Central memory CD8-positive, alpha-beta T cell (primary cell): ENCODE measurements at places on chromosomes 7 and 10.

- DNase-seq: no peak
- no peaks in the 10 kb centered on the region for H3K27me3 ChIP-seq
- H3K4me1 ChIP-seq: no peaks in the 10 kb centered on the region
- H3K4me3 ChIP-seq: no peak overlapping the region
- H3K27ac ChIP-seq: no peak overlapping the region
These were observed 266.0 kb downstream of the GRID1 start for GRCh38 chr10:86100581-86101061.

GRCh38 chr10:3785851-3786271 is 852 bp upstream of the KLF6 start:
- peak overlapping the region; percentile 100 for H3K27ac ChIP-seq
- H3K36me3 ChIP-seq: peaks cover 64% of the 10 kb centered on the region
- peaks cover 47% of the 10 kb centered on the region for H3K4me1 ChIP-seq
- H3K4me3 ChIP-seq: peak overlapping the region; percentile 97
- DNase-seq: peak; percentile 46
- no peaks in the 10 kb centered on the region for H3K27me3 ChIP-seq

GRCh38 chr7:77765481-77765880 is 32.8 kb downstream of the TMEM60 start:
- H3K27ac ChIP-seq: no peak overlapping the region
- DNase-seq: no peak
- H3K4me3 ChIP-seq: no peak overlapping the region
- H3K4me1 ChIP-seq: peaks cover 27% of the 10 kb centered on the region
- H3K36me3 ChIP-seq: peaks cover 22% of the 10 kb centered on the region
- H3K27me3 ChIP-seq: no peaks in the 10 kb centered on the region

GRCh38 chr7:123735539-123735938 is 13.3 kb downstream of the WASL start:
- no peak overlapping the region for H3K27ac ChIP-seq
- no peak overlapping the region for H3K4me3 ChIP-seq
- H3K4me1 ChIP-seq: peaks cover 63% of the 10 kb centered on the region
- H3K36me3 ChIP-seq: peaks cover 5% of the 10 kb centered on the region
- DNase-seq: no peak
- H3K27me3 ChIP-seq: no peaks in the 10 kb centered on the region

DNA sequence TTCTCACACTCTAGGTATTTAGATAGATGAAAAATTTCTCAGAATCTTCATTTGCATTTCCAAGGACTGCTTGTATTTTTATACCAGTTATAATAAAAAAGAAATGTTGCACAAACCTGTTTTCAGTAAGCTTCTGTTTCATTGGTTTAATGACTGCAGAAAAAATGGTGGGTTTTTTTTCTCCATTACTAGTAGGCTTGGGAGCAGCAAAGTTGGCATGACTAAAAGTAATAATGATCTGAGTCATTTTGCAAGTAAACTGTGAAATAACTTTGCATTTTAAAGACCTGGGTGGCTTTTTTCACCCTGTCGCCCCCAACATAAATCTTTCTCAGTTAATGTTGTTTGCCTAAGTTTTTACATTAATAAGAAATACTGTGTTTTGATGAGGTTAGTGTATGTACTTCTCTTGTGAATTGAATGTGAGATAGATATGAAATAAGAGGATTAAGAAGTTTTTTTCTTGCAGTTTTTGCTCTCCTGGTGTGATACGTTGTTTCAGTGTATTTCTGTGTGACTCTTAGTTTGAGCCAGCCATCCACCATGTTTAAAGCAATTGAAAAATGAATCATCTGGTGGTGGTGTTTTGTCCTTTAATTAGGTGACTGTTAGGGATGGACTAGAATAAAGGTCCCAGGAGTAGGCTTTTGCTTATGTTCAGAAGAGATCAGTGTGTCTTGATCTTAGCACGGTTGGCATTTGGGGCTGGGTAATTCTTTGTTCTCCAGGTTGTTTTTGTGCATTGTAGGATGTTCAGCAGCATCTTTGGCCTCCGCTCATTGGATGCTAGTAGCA is 1.8 kb downstream of the GNAI1 start:
- no peaks in the 10 kb centered on the region for H3K4me1 ChIP-seq
- H3K4me3 ChIP-seq: no peak overlapping the region
- no peak for DNase-seq
- H3K27ac ChIP-seq: no peak overlapping the region
- H3K27me3 ChIP-seq: peaks cover 27% of the 10 kb centered on the region
- no peaks in the 10 kb centered on the region for H3K36me3 ChIP-seq
